ENCODE measurements at places on chromosomes 2 and 18. TPM values are rescaled to one million over a fixed set of nuclear protein-coding genes. Genes with fewer than 3 reads are reported as not detected.

Gene DSC2
- 0.40 TPM for total RNA-seq

Gene B4GALT6
- 33.0 TPM for total RNA-seq

- DNase-seq, result peak; percentile 49
- H3K4me1 ChIP-seq, result no peaks in the 10 kb centered on the region
- no peaks in the 10 kb centered on the region for H3K36me3 ChIP-seq
- H3K27me3 ChIP-seq, result no peaks in the 10 kb centered on the region
These were observed 34.8 kb downstream of the SNTG2 start for GRCh38 chr2:985317-985898.

- H3K27ac ChIP-seq, result peak overlapping the region; percentile 58
- peak overlapping the region; percentile 55 for H3K4me3 ChIP-seq
- DNase-seq, result peak; percentile 56
- peaks cover 20% of the 10 kb centered on the region for H3K36me3 ChIP-seq
These were observed 756 bp upstream of the OST4 start for GRCh38 chr2:27071990-27072830.

DNA sequence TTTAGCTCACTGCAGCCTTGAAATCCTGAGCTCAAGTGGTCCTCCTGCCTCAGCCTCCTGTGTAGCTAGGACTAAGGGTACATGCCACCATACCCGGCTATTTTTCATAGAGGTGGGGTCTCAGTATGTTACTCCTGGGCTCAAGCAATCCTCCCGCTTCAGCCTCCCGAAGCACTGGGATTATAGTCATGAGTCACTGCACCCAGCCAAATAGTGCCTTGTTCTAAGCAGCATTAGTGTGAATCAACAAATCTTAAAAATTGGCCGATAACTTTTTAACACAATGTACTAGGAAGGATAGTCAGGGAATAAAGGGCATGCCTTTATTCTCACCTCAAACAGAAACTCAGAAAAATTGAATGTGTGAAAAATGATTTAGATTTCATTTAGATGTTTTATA is 51.6 kb downstream of the XRCC5 start:
- H3K27ac ChIP-seq, result no peak overlapping the region
- H3K36me3 ChIP-seq, result peaks cover 80% of the 10 kb centered on the region
- no peaks in the 10 kb centered on the region for H3K27me3 ChIP-seq
- no peak overlapping the region for H3K4me3 ChIP-seq
- H3K4me1 ChIP-seq, result peaks cover 4% of the 10 kb centered on the region
- no peak for DNase-seq

DNA sequence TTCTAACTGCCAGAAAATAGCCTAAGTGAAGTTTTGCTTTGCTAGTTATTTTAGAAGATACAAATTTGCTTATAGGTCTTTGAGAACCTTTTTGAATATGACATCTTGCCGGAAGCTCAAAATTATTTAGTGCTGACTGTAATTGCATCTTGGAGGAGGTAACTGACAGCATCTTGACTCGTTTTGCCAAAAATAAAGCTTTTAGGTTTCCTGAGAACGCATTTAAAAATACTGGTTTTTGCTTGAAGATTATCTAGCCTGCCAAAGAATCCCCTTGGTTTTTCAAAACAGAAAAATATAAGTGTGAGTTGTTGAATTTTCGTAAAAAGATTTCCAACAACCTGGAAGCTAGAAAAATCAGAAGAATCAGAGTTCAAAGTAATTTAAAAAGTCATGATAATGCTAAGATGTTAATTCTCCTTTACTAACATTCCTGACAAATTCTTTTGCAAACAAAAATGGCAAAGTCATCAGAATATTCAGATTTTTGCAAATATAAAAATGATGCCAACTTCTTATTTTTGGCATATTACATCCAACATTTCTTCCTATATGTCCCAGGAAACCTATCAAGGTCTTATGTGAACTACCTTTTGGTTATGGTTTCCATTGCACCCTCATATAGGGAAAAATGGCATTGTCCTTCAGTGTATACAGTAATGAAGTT is 178.0 kb upstream of the SLC8A1 start:
- H3K36me3 ChIP-seq, result no peaks in the 10 kb centered on the region
- no peaks in the 10 kb centered on the region for H3K27me3 ChIP-seq

- peak overlapping the region; percentile 71 for H3K4me3 ChIP-seq
- H3K36me3 ChIP-seq, result no peaks in the 10 kb centered on the region
- DNase-seq, result no peak
These were observed 1.3 kb upstream of the CEP68 start for GRCh38 chr2:65054749-65055421.

- no peak for DNase-seq
- no peaks in the 10 kb centered on the region for H3K27me3 ChIP-seq
- no peak overlapping the region for H3K27ac ChIP-seq
- no peak overlapping the region for H3K4me3 ChIP-seq
These were observed 1417.6 kb upstream of the CDH2 start for GRCh38 chr18:29594493-29594892.

- H3K4me1 ChIP-seq, result no peaks in the 10 kb centered on the region
- H3K27ac ChIP-seq, result no peak overlapping the region
- no peaks in the 10 kb centered on the region for H3K27me3 ChIP-seq
- no peak for DNase-seq
- H3K36me3 ChIP-seq, result no peaks in the 10 kb centered on the region
- H3K4me3 ChIP-seq, result no peak overlapping the region
These were observed 450.6 kb upstream of the ST6GAL2 start for GRCh38 chr2:107336526-107336925.

GRCh38 chr2:42862669-42863185 is 70.3 kb upstream of the HAAO start:
- H3K27me3 ChIP-seq, result no peaks in the 10 kb centered on the region
- no peak for DNase-seq
- H3K4me1 ChIP-seq, result no peaks in the 10 kb centered on the region
- no peak overlapping the region for H3K27ac ChIP-seq
- H3K4me3 ChIP-seq, result no peak overlapping the region
- no peaks in the 10 kb centered on the region for H3K36me3 ChIP-seq
